ENCODE measurements at places on chromosomes 5 and 9.

- no peak for DNase-seq
Observed at GRCh38 chr5:179243333-179243732, 101.9 kb downstream of the ADAMTS2 start.

GRCh38 chr5:120568711-120569110 lies 104.6 kb downstream of the PRR16 start:
- DNase-seq: no peak

DNA sequence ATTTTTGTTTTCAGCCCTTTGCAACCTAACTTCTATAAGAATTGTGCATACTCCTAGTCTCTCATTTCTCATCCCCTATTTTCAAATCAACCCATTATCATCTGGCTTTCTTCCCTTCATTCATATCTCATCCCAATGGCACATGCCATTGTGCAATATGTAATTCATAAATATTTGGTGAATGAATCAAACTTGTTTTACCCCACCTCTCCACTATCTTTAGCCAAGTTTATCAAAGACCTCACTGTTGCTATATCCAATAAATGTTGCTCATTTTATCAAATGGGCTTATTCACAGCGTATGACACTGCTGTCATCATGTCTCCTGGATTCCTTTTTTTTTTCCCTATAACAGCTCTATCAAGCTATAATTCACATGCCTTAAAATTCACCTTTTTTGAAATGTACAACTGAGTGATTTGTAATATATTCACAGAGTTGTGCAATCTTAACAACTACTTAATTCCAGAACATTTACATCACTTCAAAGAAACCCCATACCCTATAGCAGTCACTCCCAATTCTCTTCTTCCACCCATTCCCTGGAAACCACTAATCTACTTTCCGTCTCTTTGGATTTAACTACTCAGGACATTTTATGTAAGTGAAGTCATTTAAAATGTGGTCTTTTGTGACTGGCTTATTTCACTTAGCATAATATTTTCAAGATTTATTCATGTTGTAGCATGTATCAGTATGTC lies 214.4 kb upstream of the PAPPA start:
- DNase-seq: no peak

DNA sequence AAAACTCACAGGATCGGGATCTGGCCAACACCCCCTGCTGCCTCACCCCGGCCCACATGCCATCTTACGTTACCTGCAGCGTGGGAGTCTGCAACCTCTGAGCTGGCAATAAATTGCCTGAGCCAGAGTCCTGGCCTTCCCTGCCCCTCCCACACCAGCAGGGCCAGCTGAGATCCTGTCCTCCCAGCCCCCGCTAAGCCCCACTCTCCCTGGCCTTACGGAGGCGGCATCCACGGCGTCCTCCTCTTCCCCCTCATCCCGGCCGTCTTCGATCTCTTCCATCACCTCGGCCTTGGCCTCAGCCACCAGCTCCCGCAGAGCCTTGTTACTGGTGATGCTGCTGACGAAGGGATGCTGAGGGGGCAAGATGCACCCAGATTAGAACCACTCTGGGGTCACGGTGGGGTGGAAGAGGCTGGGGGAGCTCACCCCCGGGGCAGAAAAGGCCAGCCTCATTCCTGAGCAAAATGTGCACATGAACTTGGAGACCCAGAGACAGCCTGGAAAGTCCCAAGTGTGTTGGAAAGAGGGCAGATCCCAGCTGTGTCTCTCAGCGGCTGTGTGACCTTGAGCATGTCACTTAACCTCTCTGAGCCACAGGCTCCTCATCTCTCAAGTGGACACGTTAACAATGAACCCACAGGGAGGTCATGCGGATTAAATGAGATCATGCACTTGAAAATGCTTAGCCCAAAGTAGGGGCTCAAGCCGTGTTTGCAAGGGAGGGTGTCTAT lies 89.9 kb upstream of the FBXW11 start:
- DNase-seq: no peak

GRCh38 chr5:146832985-146833732 lies 45.4 kb downstream of the PPP2R2B start:
- DNase-seq: no peak

DNA sequence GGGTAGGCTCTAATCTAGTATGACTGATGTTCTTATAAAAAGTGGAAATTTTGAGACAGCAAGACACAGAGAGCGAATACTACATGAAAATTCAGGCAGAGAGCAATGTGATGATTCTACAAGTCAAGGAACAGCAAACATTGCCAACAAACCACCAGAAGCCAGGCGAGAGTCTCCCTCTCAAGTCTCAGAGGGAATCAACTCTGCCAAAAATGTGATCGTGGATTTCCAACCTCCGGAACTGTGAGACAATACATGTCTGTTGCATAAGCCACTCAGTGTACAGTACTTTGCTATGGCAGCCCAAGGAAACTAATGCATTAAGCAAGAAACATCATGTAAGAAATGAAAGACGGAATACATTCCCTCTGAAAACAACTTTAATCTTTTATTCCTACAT lies 52.1 kb upstream of the CCNG1 start:
- no peak for DNase-seq

- DNase-seq: no peak
Observed at GRCh38 chr9:126205265-126205664, 121.4 kb upstream of the MVB12B start.

- DNase-seq: no peak
Observed at GRCh38 chr9:121450241-121450640, 49.4 kb downstream of the GGTA1 start.

- no peak for DNase-seq
Observed at GRCh38 chr5:13939638-13940037, 4.8 kb downstream of the DNAH5 start.

GRCh38 chr5:15695215-15695731 lies 195.3 kb downstream of the FBXL7 start:
- DNase-seq: no peak

DNA sequence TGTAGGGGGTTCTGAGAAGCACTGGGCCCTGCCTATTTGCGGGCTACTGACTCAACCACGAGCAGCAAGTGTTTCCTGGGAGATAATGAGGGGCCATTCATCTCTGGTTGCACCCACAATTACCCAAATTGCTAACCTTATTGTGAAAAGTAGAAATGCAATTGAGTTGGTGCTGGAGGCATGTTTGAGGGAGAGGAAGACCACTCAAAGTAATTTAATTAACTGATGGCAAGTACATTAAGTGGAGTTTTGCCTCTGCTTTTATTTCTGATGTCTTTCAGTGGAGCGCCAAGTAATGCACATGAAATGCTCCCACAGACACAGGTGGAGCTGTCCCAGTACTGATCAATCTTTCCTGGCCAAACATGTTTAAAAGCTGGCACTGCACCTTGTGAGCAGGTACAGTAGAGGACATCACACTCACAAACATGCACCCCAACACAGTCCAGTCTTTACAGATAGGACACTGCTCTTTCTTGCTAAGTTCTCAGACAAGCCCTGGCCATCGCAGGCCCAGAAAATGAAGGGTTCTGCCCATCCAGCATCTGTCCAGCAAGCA lies 195.4 kb downstream of the HSPA4 start:
- no peak for DNase-seq

- DNase-seq: no peak
Observed at GRCh38 chr5:120817044-120817985, 353.2 kb downstream of the PRR16 start.

- peak; percentile 66 for DNase-seq
Observed at GRCh38 chr9:107389617-107390071, 99.9 kb downstream of the KLF4 start.

DNA sequence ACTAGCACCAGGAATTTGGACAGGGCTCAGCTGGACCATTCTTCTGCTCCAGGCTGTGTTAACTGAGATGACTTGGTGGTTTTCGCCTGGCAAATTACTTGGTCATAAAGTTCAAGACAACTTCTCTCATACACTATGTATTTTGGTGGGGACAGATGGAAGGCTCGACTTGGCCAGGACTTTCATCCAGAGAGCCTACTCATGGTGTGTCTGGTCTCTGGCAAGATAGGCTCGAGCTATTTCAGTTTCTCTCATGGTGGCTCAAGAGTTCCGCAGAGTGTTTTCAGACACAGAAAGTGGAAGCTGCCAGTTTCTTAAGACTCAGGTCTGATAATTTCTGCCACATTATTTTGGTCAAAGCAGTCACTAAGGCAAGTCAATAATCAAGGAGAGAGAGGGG lies 135.6 kb downstream of the IRX2 start:
- no peak for DNase-seq

DNA sequence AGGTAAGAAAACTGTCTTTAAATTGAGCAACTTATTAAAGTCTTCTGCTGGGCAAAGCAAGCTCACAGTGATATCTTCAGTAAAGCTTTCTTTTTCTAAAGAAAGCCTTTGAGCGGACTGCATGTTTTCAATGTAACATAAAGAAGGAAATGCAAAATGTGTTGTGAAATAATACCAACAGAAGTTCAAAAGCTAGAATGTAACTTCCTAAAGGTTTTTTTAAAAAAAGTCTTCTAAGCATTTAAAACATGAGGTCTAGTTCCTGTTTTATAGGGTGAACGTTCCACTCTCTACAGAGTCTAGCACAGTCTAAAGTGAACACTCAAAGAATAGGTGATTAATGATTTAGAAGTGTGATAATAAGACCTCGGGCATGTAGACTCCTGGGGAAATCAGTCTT lies 62.9 kb downstream of the DENND1A start:
- DNase-seq: no peak

GRCh38 chr9:128153060-128153946 lies 4.0 kb downstream of the LCN2 start:
- DNase-seq: peak; percentile 25

- DNase-seq: no peak
Observed at GRCh38 chr5:127667926-127668325, 19.0 kb downstream of the CTXN3 start.

- peak; percentile 92 for DNase-seq
Observed at GRCh38 chr5:177599731-177600507, at the start of gene B4GALT7. Gene B4GALT7 (plus strand): TSS chr5:177600132. CDS start chr5:177600211, 79 bp downstream.

DNA sequence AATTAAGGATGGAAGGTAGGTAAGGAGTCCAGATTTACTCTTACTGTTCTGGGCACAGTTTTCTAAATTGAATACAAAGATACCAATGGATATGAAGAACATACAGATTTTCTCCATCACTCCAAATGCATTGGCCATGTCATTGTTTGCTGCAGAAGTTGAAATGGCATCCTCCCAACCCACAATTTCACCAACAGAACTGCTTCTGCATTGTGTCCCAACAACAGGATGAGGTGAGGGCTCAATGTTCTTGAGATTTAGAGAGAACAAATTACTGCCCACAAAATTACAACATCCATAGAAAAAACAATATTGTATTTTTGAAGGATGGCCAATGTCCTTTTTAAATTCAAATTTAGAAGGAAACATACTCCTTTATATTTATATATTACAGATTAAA lies 88.9 kb downstream of the NUDT12 start:
- no peak for DNase-seq

DNA sequence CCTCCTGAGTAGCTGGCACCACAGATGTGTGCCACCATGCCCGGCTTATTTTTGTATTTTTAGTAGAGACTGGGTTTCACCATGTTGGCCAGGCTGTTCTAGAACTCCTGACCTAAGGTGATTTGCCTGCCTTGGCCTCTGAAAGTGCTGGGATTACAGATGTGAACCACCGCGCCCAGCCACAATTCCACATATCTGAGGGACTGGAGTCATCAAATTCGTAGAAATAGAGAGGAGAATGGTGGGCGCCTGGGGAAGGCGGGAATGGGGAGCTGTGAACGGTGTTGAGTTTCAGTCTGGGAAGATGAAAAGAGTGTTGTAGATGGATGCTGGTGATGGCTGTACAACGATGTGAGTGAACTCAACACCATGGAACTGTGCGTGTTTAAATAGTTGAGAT lies 1.9 kb upstream of the ABO start:
- no peak for DNase-seq

DNA sequence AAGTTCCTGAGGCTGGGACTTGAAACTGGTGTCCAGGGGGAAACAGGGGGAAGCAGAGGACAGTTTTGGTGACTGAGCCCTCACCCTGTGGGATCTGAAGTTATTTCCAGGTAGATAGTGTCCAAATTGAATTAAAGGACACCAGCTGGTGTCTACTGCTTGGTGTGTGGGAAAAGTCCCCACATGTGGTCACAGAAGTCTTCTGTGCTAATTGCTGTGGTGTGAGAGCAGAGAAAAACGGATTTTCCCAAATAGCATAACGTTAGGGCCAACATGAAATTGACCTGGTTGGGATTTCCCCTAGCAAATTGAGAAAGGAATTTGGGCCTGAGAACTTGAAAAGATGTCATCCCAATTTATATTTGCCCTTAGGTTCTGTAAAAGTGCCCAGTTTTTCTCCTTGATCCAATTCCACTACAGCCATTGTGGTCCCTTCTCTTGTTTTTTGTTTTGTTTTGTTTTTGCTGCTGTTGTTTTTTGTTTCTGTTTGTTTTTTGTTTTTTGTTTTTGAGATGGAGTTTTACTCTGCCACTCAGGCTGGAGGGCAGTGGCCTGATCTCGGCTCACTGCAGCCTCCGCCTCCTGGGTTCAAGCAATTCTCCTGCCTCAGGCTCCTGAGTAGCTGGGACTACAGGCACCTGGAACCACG lies 5.6 kb upstream of the STARD4 start:
- DNase-seq: no peak

- DNase-seq: no peak
Observed at GRCh38 chr9:84997472-84997871, 327.9 kb downstream of the NTRK2 start.

DNA sequence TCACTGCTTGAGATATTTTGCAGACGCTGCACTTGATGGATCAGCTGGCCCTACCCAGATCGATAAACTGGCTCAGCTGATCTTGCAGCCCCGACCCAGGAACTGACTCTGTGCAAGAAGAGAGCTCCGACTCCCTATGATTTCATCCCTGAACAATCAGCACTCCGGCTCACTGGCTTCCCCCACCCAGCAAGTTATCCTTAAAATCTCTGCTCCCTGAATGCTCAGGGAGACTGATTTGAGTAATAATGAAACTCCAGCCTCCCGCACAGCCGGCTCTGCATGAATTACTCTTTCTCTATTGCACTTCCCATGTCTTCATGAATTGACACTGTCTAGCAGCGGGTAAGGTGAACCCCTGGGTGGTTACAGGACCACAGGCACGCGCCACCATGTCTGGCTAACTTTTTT lies 16.9 kb upstream of the NANS start:
- DNase-seq: no peak

DNA sequence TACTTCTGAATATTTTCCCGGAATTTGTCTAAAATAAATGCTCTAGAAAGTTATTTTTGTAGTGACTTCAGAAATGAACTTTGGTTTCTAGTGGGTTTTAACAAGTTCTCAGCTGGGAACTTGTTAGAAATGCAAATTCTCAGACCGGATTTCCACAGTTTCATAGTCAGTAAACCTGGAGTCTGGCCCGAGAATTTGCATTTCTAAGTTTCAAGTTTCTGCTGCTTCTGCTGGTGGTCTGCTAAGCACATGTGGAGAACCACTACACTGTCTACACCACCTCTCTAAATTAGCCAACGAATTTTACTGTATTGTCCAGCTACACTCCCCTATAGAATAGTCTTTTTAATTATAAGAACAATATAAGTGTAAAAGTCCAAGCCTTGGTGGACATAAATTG lies 208.0 kb downstream of the CHSY3 start:
- DNase-seq: no peak

- no peak for DNase-seq
Observed at GRCh38 chr9:114442022-114442421, 54.2 kb upstream of the AKNA start.

GRCh38 chr9:5872511-5872910 lies 18.2 kb upstream of the MLANA start:
- no peak for DNase-seq

GRCh38 chr9:127366594-127366993 lies 30.4 kb upstream of the SLC2A8 start:
- DNase-seq: no peak

- DNase-seq: no peak
Observed at GRCh38 chr5:159844267-159845121, 71.8 kb upstream of the ADRA1B start.
